Kidney (tissue), 22 donors: ENCODE measurements at places on chromosomes 16 and 17. TPM values are rescaled to one million over a fixed set of nuclear protein-coding genes. Genes with fewer than 3 reads are reported as not detected.

DNA sequence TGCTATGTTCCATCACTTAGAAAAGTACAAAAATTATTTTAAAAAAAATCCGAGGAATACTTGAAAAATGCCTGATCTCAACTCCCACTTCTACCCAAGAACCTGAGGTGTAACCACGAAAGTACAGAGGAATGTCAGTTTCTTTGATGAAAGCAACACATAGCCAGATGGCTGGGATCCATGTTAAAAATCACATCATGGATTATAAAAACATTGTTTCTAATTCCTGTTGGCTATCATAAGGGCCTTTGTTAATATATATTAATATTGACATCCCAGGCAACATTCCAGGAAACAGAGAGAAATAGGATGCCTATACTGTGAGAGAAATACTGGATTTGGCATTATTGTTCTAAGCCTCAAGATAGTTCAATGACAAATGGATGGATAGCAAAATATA is 115.3 kb downstream of the SKAP1 start:
- DNase-seq: no peak

GRCh38 chr16:74046524-74046923 is 250.1 kb upstream of the PSMD7 start:
- DNase-seq: no peak

GRCh38 chr16:66135421-66135831 is 231.1 kb upstream of the CDH5 start:
- no peak for DNase-seq

The PLCD3 gene
- polyA plus RNA-seq: 14.8 TPM

GRCh38 chr16:20851601-20852000 is 45.3 kb downstream of the REXO5 start:
- peak; percentile 87 for DNase-seq

The NLRC3 gene
- polyA plus RNA-seq: 0.52 TPM

GRCh38 chr17:50177983-50178834 is 12.4 kb downstream of the SGCA start:
- DNase-seq: peak; percentile 77
